ENCODE measurements at places on chromosomes 4 and X.

- DNase-seq: no peak
Observed at GRCh38 chr4:51894059-51894645, 51.2 kb downstream of the DCUN1D4 start.

DNA sequence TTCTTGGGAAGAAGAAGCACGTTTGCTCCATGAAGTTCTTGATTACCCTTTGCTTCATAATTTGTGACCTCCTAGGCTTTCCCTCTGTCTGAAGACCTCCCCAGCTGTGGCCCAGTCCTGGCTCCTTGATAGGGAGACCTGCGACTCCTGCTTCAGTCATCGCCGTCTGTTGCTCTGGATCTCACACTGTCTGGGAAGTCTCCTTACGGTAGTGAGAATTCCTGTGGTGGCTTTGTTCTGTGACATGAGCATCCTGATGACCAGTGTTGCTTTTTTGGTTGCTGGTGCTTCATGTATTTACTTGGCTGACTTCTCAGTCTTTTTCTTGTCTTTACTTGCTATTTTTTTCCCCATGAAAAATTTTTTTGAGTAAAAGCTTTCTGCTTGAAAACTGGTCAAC is 44.2 kb downstream of the JADE1 start:
- no peak for DNase-seq

DNA sequence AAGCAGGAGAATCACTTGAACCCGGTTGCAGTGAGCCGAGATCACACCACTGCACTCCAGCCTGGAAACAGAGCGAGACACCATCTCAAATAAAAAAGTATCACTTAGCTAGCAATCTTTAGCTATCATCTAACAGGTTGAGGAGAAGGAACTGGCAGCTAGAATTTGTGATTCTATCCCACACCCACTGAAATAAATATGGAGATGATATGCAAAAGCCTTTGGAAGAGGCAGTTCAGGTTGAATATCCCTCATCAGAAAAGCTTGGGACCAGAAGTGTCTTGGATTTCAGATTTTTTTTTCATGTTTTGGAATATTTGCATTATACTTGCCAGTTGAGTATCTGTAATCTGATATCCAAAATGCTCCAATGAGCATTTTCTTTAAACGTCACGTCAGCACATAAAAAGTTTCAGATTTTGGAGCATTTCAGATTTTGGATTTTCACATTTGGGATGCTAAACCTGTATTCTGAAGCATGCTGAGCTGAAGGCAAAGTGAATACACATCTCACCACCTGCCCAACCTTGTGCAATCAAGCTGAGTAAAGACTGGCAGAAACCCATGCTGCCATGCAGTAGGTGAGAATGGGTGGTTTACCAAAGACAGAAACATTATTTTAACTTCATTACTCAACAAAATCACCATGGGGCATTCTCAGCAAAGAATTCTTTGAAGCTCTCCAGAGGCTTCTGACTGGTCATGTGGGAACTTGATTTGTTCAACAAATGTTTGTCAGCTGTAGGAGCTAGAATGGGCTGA is 159.3 kb downstream of the SH3KBP1 start:
- no peak for DNase-seq

- DNase-seq: no peak
Observed at GRCh38 chr4:87521757-87522374, 7.3 kb downstream of the SPARCL1 start.

DNA sequence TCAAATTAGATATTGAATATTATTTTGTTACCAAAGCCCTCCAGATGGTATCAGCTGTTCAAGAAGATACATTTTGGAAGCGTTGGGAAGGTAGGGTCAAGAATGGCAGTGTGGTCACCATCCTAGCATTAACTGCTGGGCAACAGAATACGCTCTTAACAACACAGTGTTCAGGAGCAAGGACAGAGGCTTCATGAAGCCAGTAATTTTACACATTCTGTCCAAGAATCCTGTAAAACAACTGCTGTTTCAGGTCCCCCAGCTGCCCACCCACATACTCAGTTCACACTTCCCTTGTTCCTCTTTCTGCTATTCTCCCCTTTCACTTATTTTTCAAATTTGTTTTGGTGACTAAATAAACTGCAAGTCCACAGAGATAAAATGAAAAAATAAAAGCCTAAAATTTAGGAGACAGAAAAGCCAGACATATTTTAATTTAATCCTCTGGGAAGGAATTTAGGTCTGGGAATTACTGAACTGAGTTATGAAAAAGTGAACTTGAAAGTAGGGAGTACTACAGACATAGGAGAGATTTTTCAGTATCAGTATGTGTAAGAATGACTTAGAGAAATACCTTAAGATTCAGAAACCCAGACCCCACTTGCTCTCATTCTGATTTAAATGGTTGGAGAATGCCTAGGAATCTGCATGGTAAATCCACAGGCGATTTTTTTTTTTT is 406.7 kb downstream of the MAPK10 start:
- no peak for DNase-seq

GRCh38 chr4:155966731-155967395 is 13.2 kb upstream of the CTSO start:
- DNase-seq: no peak

GRCh38 chr4:34920032-34920431 is 1324.3 kb downstream of the ARAP2 start:
- no peak for DNase-seq

GRCh38 chr4:147846318-147847155 is 114.6 kb downstream of the ARHGAP10 start:
- DNase-seq: no peak

- DNase-seq: peak; percentile 53
Observed at GRCh38 chr4:2290974-2291704, 29.2 kb upstream of the MXD4 start.

DNA sequence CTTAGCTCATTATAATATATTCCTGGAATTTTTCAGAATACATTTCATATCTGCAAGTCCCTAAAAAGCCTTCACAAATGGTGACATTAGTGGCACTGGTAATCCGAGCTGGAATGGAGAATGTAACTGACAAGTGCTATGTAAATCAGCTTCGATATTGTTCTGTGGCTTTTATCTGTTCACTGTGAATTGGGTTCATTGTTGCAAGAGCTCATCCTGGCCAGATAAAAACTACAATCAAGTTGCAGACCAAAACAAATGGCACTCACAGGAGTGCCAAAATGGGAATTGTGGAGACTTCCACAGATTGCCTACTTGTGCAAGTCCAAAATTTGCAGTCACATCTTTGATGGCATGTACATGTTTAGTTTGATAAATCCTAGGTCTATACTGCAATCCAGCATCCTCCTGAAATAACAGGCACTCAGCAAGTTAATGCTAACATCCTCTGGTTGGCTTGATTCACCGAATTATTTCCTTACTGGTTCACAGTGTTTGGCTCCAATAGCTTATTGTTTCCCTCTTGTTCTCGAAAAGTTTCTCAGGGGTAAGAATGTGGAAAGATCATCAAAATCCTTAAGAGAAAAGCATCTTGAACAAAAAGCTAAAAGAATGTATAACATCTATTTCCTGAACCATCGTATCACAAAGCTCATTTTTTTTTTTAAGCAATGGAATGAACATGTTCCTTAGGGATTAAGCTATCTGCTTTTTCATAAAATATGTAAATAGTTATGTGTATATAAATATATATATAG is 904.9 kb downstream of the CENPC start:
- DNase-seq: no peak

GRCh38 chr4:54093324-54094240 is 6.4 kb upstream of the GSX2 start:
- DNase-seq: no peak
